ENCODE measurements at places on chromosomes 6 and 20.

DNA sequence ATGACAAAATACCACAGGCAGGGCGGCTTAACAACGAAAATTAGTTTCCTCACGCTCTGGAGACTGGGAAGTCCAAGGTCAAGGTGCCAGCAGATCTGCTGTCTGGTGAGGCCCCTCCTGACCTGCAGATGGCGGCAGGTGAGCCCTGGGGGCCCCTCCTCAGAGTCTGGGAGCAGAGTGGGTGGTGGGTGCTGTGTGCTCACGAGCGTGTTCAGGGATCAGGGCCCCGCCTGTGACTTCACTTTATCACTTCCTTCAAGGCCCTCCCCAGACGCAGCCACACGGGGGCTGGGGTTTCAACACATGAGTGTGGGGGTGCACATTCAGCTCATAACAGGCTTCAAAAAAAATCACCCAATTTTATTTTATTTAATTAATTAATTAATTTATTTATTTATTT is 39.3 kb downstream of the SLC2A4RG start:
- no peak for DNase-seq
- peaks cover 10% of the 10 kb centered on the region for H3K36me3 ChIP-seq
- no peak overlapping the region for H3K27ac ChIP-seq
- H3K27me3 ChIP-seq, result no peaks in the 10 kb centered on the region
- H3K4me3 ChIP-seq, result no peak overlapping the region

DNA sequence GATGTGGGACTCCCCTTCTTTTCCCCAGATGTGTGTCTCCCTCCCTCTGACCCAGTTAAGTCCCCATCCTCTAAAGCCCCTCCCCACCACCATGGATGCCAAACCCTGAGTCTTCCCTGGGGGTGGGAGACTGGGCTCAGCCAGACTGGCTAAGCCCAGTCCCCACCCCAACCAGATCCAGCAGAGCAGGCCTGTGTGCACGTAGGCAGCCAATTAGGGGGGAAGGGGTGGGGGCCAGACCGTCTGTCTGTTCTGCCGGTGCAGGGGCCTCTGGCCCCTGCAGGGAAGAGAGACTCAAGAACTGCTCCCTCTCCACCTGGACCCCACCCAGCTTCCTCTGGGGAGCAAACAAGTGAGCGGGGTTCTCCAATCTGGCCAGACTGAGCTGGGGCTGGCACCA is 605 bp downstream of the COX4I2 start:
- H3K4me1 ChIP-seq, result peaks cover 7% of the 10 kb centered on the region
- no peak overlapping the region for H3K27ac ChIP-seq
- no peak for DNase-seq
- peaks cover 3% of the 10 kb centered on the region for H3K36me3 ChIP-seq

DNA sequence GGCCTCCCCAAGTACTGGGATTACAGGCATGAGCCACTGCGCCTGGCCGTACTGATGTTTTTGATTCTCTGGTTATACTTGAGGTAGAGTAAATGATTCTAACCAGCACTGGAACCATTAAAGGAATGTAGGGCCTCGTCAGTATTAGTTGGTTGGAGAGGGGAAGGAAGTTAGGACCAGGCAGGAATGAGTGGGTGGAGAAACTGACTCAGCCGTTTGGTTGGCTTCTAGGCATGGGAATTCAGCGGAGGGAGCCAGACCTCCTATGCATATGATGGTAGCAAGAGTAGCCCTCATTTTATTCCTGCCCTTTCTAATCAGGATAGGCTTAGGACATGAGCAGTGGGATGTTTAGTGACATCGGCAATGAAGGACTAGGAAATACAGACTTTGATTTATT is 19.0 kb upstream of the SERINC3 start:
- no peaks in the 10 kb centered on the region for H3K27me3 ChIP-seq
- H3K27ac ChIP-seq, result no peak overlapping the region
- H3K36me3 ChIP-seq, result no peaks in the 10 kb centered on the region
- no peak for DNase-seq
- peaks cover 3% of the 10 kb centered on the region for H3K4me1 ChIP-seq

DNA sequence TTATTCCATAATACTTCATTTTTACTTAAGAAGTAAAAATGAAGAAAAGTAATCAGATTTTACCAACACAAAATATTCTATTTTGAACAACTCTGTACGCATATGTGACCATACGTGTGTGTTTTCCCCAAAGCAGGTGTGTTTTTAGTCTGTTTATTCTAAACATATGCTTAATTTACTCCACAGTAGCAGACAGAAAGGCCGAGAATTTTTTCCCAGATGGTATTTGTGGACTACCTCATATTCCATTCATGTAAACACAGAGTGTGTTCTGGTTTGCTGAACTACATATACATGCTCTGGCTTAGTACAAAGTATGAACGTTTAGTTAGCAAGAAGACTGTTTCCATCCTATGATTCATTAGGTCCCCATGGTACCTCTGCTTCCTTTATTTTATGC is 233.3 kb upstream of the RUNX2 start:
- no peaks in the 10 kb centered on the region for H3K36me3 ChIP-seq
- H3K27me3 ChIP-seq, result no peaks in the 10 kb centered on the region
- DNase-seq, result no peak

All from effector memory CD8-positive, alpha-beta T cell (primary cell).